ENCODE measurements at places on chromosomes 5 and 9.

DNA sequence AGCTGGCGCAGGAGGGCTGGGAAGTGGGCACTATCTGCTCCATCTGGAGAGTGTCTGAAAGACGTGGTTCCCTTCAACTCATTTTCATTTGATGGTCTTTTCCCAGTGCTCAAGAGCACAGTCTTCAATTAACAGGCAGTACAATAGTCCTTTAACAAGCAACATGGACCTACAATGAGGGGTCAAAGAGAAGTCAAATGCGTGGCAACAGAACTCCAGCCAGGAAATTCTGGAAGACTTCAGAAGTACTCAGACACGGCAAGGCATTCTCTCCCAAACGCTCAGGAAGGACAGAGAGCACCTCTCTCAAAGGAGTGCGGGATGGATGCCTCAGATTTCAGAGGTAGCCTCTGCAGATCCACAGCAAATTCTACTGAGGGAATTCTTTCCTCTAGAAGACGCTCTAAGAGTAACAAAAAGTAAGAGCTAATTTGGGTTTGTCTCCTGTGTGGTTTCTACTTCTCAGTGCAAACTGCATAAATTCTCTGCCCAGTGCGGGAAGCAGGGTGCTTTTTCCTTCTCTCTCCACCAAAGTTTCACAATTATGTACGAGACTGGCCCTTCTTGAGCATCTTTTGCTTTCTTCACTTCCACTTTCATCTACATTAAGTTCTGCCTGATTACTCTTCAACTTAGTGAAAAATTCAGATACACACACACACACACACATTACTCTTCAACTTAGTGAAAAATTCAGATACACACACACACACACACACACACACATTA, 56.4 kb downstream of the LHFPL2 start:
- no peak for DNase-seq

- no peak for DNase-seq
Observed at GRCh38 chr5:140808889-140809291, 2.0 kb downstream of the PCDHA4 start.

DNA sequence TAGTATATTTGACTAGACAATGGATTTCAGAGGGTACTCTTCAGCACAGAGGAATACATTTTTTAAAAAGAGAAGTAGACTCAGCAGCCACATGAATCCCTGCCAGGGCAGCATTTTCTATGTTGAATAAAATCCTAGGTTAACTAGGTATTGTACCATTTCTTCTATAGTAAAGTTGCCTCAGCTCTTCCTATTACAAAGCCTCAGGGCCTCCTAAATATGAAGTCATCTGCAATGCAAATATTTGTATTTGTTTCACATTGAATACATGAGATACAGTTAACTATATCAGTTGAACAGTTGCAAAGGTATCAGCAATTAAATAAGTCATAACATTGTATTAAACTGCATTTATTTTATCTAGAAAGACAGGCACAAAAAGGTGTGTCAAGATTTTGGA, 59.5 kb downstream of the NUDT12 start:
- no peak for DNase-seq

GRCh38 chr9:82961504-82962125, 101.3 kb downstream of the RASEF start:
- DNase-seq = peak; percentile 46

GRCh38 chr9:121317737-121318630, 50.0 kb downstream of the GSN start:
- no peak for DNase-seq

DNA sequence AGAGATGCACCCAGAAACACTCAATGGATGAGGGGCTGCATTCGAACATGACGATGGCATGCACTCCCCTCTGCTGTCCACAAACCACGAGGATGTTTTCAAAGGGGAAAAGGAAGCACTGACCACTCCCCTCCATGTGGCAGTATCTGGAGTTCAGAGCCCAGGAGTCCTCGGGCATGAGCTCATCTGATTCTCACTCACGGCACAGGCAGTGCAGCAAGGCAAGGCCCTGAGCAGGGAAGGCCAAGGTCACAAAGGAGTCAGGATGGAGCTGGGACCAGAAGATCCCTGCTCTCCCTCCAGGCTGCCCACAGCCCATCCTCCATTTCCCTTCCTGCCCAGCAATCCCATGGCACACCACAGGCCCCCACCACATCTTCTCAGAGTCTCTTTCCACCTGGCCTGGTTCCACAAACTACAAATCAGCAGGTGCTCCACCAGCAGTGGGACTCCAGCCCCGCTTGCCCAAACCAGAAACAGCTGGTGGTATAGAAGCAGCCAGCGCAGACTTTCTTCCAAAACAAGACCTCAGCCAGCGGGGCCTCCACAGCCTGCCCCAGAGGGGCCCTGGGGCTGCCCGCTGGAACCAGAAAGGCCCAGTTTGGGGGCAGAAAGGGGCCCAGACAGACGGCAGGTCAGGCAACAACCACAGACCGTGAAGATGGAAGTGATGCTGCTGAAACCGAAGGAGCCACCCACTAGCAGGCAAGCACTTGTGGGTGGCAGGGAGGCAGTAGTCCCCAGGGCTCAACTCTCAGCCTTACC, 12.2 kb downstream of the TNIP1 start:
- no peak for DNase-seq

- no peak for DNase-seq
Observed at GRCh38 chr5:140764177-140764973, 21.6 kb upstream of the PCDHA1 start.

All from H1 (cell line).